ENCODE measurements at places on chromosomes 13 and 19. TPM values are rescaled to one million over a fixed set of nuclear protein-coding genes. Genes with fewer than 3 reads are reported as not detected.

Gene IRS2
- 6.7 TPM for total RNA-seq

Gene FUT1
- total RNA-seq, result 0.80 TPM

Gene PDX1
- 0.54 TPM for total RNA-seq

DNA sequence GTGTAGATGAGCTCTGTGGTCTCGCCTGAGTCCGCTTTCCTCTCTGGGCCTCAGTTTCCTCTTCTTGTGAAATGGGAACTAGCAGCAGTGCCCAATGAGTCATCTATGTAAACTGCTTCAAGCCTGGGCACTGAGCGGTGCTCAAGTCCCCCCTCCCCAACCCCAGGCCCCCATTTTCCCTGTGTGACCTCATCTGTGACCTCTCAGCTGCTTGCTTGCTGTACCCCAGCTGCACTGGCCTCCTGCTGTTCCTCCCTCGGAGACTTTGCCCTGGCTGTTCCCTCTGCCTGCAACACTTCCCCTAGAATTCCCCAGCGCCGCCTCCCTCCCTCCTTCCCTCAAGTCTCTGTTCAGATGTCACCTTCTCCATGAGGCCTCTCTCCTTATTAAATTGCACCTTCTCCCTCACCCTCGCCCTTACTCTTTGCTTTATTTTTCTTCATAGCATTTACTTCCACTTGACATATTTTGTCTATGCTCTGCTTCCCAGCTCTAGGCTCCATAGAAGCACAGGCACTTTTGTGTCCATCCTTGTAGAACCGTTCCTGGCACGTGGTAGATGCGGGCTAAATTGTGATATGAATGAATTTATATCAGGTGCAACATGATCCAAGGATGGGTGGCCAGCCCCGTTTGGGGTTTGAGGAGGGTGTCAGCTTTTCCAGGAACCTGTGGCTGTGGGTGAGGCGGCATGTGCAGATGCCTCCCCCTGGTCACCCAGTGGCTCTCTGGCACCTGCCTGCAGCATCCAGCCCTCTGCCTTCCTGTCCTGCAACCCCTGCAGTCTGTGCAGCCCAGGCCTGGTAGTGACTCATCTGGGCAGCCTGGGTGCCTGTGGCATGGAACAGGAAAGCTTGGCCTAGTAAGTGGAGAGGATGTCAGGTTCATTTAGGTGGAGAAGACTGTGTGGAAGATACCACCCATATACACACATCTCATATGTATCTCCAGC is 26.3 kb downstream of the SIPA1L3 start:
- H3K27me3 ChIP-seq, result no peaks in the 10 kb centered on the region
- peak overlapping the region; percentile 88 for H3K27ac ChIP-seq
- H3K4me3 ChIP-seq, result peak overlapping the region; percentile 23
- H3K36me3 ChIP-seq, result no peaks in the 10 kb centered on the region
- peak; percentile 86 for DNase-seq

DNA sequence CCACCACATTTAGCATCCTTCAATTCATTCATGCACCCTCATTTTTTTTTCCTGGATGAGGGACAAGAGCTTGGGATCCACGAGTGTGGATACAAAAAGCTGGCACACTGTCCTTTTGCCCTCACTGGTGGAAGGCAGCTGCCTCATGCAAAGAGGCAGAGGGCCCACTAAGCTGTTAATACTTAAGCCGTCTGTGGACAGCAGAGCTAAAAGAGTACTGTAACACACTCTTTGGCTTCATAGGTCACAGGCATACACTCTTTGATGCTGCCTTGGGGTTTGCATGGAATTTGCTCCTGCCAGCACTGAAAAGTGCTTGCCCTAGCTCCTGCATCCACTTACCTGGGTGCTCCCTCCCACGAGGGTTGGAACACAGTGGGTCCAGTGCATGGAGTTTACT is 978.4 kb upstream of the SPRY2 start:
- H3K27me3 ChIP-seq, result no peaks in the 10 kb centered on the region
- H3K27ac ChIP-seq, result no peak overlapping the region
- no peaks in the 10 kb centered on the region for H3K36me3 ChIP-seq
- H3K4me3 ChIP-seq, result no peak overlapping the region
- H3K4me1 ChIP-seq, result no peaks in the 10 kb centered on the region
